ENCODE measurements at places on chromosomes 7 and 10.

GRCh38 chr10:115093286-115093775, at the start of gene ATRNL1:
TSS of gene ATRNL1 (plus strand) at chr10:115093365. CDS start at chr10:115093751, 386 bp downstream.
- ATAC-seq = peak; percentile 86
- H3K27ac ChIP-seq = peak within 1 kb of the TSS; percentile 77
- H3K36me3 ChIP-seq = no peaks in the 10 kb centered on the region
- H3K4me1 ChIP-seq = peaks cover 9% of the 10 kb centered on the region
- H3K27me3 ChIP-seq = peaks cover 28% of the 10 kb centered on the region

DNA sequence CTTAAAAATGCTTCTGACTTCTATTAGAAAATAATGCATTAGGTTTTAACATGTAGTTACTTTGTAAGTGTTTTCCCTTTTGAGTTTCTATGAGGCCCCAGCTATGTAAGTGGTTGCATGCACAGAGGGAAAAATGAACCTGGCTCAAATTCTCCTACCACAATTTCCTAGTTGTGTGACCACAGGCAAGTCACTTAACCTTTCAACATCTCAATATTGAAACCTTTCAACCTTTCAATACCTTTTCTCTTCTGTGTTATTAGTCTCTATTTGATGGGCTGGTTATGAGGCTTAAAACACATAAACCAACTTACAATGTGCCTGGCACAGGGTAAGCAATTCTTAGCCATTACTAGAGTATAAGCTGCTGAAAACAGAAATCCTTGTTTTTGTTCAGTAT, 203.0 kb downstream of the KCND2 start:
- ATAC-seq = no peak
- H3K4me1 ChIP-seq = no peaks in the 10 kb centered on the region
- H3K36me3 ChIP-seq = no peaks in the 10 kb centered on the region
- H3K27ac ChIP-seq = no peak overlapping the region

DNA sequence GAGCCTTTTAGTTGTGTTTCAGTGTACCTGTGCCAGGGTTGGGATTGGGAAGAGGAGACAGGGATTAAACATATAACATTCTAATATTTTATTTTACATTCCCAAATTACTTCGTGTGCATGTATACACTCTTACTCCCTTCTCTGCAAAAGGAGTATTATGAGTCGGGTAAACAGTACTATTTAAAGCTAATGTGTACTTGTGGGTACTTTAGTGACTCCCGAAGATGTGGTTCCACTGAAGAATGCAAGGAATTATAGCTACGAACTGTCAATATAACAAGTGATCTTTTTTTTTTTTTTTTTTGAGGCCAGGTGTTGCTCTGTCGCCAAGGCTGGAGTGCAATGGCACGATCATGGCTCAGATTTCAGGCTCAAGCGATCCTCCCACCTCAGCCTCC, 122.6 kb upstream of the RPA3 start:
- H3K27ac ChIP-seq = no peak overlapping the region
- no peak overlapping the region for H3K4me3 ChIP-seq
- ATAC-seq = no peak
- H3K27me3 ChIP-seq = no peaks in the 10 kb centered on the region

DNA sequence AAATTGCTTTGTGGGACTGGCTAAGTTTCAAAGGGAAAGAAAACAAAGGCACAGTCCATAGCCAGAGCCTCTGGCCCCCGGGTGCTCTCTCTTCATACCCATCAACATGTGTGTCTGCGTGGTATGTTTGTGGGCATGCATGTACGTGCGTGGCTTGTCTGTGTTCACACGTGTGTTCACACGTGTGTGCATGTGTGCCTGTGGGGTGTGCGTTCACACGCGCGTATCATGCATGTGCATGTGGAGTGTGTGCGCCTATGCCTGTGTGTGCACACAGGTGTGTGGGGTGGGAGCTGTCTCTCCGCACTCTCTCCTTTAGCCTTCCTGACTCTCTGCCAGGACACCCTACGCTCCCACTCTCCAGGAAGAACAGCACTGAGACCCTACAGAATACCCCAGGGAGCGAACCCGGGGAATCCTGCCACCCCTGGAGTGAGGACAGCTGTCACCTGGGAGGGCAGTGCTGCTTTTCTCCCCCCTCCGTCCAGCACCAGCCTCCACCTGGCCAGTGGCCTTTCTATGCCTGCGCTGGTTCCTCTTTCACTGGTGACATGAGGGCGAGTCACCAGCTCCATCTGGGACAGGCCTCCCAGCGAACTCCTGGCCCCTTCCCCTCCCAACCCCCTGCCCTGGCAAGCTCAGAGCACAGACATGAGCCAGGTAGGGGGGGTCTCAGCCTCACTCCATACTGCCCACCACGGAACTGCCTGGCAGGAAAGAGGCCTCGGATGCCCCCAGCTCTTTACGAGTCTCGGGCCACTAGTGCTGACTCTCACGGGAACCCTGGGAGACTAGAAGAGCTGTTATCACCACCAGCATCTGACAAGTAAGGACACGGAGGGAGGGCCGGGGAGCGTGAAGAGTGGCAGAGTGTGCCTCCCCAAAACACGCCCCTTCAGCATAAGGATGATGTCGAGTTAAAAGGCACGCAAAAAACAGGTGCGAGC, 16.5 kb downstream of the WDR86 start:
- no peaks in the 10 kb centered on the region for H3K36me3 ChIP-seq
- no peak overlapping the region for H3K27ac ChIP-seq
- H3K4me3 ChIP-seq = no peak overlapping the region
- ATAC-seq = no peak
- no peaks in the 10 kb centered on the region for H3K4me1 ChIP-seq
- peaks cover 21% of the 10 kb centered on the region for H3K27me3 ChIP-seq

DNA sequence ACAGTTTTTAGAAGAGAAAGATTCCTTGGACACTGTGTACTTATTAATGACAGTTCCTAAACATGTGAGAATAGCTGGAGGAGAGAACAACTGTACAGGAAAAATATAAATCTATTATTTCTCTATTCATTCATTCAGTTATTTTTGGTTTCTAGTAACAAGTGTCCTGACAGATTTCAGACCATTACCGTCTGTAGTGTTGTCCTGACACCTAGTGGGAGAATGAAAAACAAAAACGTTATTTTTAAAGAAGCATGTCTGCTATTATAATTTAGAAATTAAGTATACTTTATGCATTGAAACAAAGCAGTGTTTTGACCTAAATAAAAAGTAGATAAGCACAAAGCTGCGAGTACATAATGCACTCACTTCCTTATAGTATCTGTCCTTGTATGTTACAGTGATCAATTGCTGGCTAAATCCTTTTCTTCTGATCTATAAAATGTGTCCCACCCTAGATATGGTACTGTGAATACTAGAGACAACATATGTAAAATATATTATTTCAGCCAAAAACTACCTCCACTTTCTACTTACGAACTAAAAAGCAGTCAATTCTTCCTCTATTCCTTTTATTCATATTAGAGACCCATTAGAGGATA, 575.6 kb downstream of the ARL4A start:
- H3K4me1 ChIP-seq = no peaks in the 10 kb centered on the region
- no peaks in the 10 kb centered on the region for H3K36me3 ChIP-seq
- no peak overlapping the region for H3K4me3 ChIP-seq

DNA sequence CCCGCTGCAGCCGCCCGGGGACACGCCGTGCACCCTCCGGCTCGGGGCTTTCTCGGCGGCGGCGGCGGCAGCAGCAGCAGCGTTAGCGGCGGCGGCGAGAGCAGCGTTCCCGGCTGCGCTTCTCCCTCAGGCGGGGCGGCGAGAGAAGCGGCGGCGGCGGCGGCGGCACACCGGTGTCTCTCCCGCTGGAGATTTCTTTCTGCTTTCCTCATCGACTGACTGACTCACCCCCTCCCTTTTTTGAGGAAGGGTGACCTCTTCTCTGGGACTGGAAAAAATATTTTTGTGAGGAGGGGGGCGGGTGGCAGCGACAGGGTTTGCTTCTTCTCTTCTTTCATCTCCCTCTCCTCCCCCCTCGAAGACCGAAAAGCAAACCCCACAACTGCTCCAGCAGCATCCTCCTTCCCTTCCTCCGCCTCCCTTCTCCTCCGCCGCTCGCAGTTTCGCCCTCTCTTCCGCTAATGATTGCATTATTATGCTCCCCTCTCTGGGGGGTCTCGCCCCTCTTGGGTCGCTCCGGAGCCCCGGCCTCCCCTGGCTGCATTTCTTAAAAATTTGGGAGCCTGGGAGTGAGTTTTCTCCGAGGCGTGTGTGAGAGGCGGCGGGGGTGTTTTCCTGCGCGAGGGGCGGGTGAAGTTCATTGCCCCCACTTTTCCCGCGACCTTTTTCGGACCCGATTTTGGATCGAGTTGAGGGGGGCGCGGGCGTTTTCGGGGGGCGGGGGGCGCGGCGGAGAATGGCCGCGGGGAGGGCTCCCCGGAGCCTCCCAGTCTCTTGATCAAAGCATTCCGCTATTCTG, 411 bp downstream of the AUTS2 start:
- H3K27me3 ChIP-seq = no peaks in the 10 kb centered on the region
- H3K36me3 ChIP-seq = no peaks in the 10 kb centered on the region
- ATAC-seq = peak; percentile 7

DNA sequence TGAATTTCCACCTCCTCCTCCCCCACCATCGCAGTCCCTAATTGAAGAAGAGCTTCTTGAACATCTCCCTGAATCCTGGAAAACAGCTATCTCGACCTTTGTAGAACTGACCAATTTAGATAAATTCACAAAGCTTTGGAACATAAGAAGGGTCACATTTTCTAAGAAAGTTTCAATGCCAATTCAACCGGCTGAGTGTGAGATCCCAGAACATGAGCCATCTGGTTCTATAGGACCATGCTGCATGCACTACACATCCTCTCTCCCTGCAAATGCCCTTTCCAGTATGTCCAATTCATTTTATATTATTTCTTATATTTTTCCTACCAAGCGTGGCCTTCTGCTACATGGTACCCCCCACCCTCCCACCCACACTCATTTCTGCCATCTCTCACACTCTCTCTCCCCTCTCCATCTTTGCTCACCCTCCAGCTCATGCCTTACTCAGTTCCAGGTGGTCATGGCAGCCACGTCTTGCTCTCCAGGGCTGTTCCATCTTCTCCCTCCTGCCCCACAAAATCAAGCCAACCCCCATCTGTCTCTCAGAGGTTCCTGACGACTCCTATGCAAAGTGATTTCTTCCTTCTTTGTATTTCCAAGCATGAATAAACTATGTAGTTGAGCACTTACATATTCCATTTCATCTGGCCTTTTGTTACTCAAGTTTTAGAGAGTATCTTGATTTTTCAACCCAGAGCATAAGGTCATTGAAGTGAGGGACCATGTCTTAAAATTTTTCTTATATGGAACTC, 19.3 kb downstream of the FRMD4A start:
- H3K36me3 ChIP-seq = no peaks in the 10 kb centered on the region
- no peak overlapping the region for H3K27ac ChIP-seq
- peaks cover 3% of the 10 kb centered on the region for H3K27me3 ChIP-seq

DNA sequence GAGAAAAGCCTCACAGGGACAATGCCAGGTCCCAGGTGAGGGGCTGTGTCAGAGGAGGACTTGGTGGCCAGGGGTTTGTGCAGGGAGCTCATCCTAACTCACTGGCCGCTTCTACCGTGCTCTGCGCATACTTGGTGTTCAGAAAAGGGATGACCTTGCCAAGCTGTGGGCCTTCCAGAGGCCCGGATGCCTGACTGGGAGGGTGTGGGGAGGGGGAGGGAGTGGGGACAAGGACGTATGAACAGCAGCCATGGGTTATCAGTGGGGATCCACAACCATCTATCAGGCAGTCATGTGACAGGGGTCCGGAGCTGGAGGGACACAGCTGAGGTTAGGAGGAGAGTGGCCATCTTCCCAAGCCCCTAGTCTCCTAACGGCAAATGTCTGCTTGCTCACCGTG, 6.2 kb downstream of the SFXN4 start:
- H3K27me3 ChIP-seq = no peaks in the 10 kb centered on the region
- peaks cover under 1% of the 10 kb centered on the region for H3K4me1 ChIP-seq
- ATAC-seq = no peak
- H3K36me3 ChIP-seq = no peaks in the 10 kb centered on the region

DNA sequence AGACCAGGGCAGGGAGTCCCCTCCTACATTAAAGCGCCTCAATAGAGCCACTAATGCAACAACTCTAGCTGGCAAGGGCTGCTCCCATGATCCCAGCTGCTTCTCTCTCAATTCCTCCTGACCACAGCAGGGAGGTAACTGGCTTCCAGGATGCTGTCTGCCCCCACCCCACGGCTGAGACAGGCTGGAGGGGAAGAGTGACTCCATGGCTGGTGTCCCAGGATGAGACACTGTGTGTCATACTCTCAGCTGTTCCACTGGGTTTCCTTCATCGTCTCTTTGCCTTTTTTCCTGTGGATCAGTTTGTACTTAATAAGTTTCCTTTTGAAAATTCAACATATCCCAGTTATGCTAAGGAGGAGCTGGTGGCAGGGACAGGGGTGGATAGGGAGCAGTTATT, 27.7 kb upstream of the MYH16 start:
- H3K27ac ChIP-seq = no peak overlapping the region
- H3K4me1 ChIP-seq = no peaks in the 10 kb centered on the region
- H3K27me3 ChIP-seq = peaks cover 23% of the 10 kb centered on the region
- H3K4me3 ChIP-seq = no peak overlapping the region
- no peaks in the 10 kb centered on the region for H3K36me3 ChIP-seq

- H3K27ac ChIP-seq = no peak overlapping the region
- H3K4me1 ChIP-seq = no peaks in the 10 kb centered on the region
- no peaks in the 10 kb centered on the region for H3K27me3 ChIP-seq
- no peak for ATAC-seq
- H3K36me3 ChIP-seq = no peaks in the 10 kb centered on the region
These were observed 59.3 kb downstream of the PRTFDC1 start for GRCh38 chr10:24893127-24893526.

GRCh38 chr7:39733881-39734632, 110.7 kb downstream of the RALA start:
- H3K4me3 ChIP-seq = peak overlapping the region; percentile 65
- no peaks in the 10 kb centered on the region for H3K27me3 ChIP-seq
- no peak for ATAC-seq
- peak overlapping the region; percentile 79 for H3K27ac ChIP-seq
- H3K4me1 ChIP-seq = peaks cover 12% of the 10 kb centered on the region

GRCh38 chr7:22565315-22565811, 65.4 kb upstream of the STEAP1B start:
- no peak overlapping the region for H3K27ac ChIP-seq
- ATAC-seq = no peak
- H3K4me1 ChIP-seq = peaks cover 39% of the 10 kb centered on the region
- no peaks in the 10 kb centered on the region for H3K27me3 ChIP-seq
- H3K36me3 ChIP-seq = no peaks in the 10 kb centered on the region

GRCh38 chr10:33365871-33366411, 31.5 kb upstream of the NRP1 start:
- H3K4me1 ChIP-seq = no peaks in the 10 kb centered on the region
- ATAC-seq = no peak
- no peak overlapping the region for H3K27ac ChIP-seq
- no peaks in the 10 kb centered on the region for H3K27me3 ChIP-seq

DNA sequence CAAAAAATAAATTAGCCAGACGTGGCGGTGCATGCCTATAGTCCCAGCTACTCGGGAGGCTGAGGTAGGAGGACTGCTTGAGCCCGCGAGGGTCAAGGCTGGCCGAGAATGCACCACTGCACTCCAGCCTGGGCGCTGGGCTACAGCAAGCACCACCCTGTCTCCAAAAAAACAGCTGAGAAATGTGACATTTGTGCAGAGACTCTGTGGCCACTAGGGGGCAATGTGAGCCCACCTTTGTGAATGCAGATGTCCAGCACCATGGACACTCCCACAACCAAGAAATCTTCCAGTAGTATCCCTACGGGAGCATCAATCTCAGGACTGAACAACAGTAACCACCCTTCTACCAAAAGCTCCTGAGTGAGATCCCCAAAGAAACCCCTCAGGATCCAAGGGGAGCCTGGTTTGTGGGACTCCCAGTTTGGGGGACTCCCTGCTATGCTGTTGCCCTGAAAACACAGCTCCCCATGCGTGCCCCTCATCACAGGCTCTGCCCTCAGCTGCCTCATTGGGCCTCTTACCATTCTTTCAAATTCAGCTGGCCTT, 6.2 kb upstream of the AHCYL2 start:
- peak; percentile 85 for ATAC-seq
- no peaks in the 10 kb centered on the region for H3K36me3 ChIP-seq
- H3K27ac ChIP-seq = no peak overlapping the region
- no peaks in the 10 kb centered on the region for H3K4me1 ChIP-seq
- no peak overlapping the region for H3K4me3 ChIP-seq

Measured in gastroesophageal sphincter (tissue), 4 donors.